Hematopoietic multipotent progenitor cell treated with erythropoietin and hydrocortisone succinate and interleukin-3 and kit ligand, for 15 days (in vitro differentiated cells): ENCODE measurements at places on chromosomes 7 and 10.

DNA sequence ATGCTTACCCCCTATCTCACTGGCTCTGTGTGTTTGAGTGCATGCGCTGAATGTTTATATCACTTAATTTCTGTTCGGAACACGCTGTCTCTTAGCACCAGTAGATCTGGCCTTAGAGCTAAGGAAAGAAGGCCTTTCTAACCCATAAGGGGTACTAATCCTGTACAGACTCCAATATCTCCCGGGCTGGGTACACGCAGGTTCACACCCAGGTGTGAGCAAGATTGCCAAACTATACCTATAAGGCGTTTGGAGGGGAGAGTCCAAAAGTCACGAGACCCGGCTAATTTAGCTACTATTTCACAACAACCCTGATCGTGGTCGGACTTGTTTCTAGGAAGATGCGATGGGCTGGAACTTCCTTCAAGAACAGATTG, 727 bp upstream of the PDSS1 start:
- DNase-seq: no peak

GRCh38 chr10:110547139-110547761, 20.2 kb upstream of the SMC3 start:
- DNase-seq: peak; percentile 77

DNA sequence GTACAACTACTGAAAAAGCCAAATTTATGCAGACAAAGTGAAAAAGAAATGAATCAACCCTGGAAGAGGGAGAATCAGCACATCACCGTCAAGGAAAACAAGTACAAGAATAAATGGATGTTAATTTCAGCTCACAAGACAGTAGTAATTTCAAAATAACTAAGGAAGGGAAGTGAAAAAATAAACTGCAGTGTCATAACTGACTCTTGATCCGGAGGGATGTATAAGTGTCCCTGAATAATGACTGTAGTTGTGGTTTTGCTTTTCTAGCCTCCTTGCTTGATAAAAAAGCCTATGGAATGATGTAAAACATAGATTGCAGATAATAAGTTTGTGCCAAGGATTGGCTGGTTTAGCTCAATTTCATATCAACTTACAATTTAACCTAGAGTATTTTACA, 721.1 kb upstream of the C7orf33 start:
- no peak for DNase-seq

DNA sequence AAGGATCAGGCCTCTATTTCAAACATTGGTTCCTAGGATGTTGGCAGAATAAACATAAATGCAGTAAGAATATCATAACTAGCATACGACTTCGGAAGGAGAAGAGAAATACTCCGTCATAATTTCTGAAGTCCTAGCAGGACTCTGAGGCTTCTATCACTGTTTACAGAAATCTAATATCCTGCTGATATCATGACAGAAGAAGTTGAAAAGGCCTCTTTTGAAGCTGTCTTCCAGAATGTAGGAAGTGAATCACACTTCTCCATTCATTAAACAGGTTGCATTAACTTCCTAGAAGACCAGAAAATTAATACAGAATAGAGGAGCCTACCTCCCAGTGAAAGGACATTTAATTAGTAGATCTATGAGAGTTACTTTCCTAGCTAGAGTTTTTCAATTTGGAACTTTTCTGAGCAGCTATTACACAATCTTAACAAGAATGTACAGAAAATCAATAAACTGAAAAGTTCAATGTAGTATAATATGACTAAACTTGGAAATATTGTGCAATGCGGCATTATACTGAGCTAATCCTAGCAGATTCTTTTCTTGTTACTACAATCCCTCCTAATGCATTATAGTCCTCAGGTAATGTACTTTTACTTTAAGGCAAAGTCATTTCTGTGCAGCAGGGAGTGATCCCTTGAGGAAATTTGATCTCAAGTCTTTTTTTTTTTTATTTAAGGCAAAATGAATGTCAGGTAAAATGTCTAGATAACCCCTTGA, 622.6 kb upstream of the CELF2 start:
- no peak for DNase-seq

DNA sequence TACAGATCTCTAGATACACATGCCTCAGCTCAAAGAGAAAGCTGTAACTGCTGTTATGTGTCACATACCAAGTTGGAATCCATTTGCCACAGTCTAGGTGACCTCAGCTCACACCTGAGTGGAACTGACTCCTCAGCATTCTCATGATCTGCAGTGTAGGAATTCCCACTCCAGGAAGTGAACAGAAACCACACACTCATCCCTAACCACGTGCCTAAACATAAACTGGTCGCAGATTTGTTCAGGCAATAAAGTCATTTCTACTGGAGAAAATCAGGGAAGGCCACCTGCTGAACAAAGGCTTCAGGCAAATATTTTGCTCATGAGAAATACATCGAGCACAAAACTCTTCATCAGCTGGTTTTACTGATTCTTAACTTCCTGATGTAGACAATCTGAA, 23.0 kb upstream of the ZMYND11 start:
- DNase-seq: no peak

GRCh38 chr7:100895956-100896731, 456 bp upstream of the ACHE start:
- DNase-seq: peak; percentile 73

DNA sequence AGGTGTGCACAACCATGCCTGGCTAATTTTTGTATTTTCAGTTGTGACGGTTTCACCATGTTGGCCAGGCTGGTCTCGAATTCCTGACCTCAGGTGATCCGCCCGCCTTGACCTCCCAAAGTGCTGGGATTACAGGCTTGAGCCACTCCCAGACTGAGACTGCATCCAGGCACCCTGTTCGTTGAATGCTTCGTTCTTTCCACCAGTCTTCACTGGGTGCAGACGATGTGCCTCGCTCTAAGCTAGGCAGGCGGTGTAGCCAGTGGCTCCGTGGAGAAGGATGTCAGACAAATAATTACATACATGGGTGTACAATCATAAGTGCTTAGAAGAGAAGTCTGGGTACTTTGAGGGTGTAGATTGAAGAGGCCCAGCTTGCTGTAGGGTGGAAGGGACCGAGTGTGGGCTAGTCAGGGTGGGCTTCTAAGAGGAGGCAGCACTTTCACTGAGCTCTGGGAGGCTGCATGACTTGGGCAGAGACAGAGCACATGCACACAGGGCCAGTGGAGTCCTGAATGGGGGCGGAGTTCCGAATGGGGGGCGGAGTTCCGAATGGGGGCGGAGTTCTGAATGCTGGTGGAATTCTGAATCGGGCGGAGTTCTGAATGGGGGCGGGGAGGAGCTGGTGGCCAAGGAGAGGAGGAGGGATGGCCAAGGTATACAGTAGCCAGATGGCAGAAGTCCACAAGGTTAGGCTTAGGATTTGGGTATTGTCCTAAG, 74.3 kb downstream of the COL26A1 start:
- no peak for DNase-seq

GRCh38 chr10:1736972-1737221, 428 bp downstream of the ADARB2 start:
- no peak for DNase-seq

DNA sequence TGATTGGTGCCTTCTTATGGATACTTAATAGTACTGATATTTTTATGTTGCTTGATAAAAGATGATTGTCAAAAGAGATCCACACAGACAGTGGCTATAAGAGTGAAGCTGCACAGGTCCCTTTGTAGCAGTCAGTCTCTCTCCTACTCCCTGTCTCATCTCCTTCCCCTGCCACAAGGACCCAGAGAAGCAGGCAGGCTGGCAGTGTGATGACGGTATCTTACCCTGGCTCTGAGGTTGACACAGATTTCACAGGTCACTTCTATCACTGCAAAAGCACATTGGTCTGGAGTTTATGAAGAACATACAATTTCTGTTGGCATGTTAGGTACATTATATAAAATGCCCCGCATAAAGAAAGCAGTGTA, 64.4 kb upstream of the AHR start:
- DNase-seq: no peak

GRCh38 chr7:26683277-26683676, 181.1 kb downstream of the SKAP2 start:
- no peak for DNase-seq

DNA sequence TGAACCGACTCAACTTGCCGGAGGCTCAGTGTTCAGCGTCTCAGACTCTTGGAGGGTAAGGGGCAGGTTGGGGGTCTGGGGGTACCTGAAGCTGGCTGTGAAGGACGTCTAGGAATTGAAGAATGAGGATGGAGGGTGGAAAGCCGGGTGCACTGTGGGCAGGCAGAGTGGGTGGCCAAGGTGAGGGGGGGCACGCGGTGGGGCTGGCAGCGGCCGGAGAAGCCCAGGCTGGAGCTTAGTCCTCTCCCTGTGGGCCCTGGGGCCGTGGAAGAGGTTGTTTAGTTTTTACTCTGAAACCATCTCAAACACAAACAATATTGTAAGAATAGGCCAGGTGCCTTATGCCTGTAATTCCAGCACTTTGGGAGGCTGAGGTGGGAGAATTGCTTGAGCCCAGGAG, 83.4 kb downstream of the UNCX start:
- DNase-seq: no peak

GRCh38 chr7:40965774-40966173, 737.1 kb downstream of the INHBA start:
- DNase-seq: no peak

DNA sequence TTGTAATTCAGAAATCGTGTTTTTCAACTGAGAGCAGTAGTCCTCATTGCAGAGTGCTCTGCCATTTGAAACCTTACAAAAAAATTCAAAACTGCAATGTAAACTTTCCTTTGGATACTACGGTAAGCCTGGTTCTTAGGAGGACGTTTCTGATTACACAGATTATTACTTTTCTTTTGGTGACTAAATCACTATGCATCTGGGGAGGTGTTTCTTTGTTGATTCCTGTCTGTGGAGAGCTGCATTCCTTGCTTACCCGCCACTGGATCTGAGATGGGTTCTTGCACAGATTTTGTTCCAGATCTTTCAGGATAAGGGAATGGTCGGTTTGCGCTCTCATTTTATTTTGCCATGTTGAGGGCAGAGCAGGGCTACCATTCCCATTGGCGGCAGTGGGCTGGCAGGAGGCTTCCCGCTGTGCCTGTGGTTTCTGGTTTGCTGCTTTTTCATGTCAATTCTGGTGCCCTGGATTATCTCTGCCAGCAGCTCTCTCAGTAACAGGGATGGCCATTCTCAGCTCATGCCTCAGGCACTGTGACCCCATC, 485.1 kb downstream of the GLRX3 start:
- DNase-seq: no peak

DNA sequence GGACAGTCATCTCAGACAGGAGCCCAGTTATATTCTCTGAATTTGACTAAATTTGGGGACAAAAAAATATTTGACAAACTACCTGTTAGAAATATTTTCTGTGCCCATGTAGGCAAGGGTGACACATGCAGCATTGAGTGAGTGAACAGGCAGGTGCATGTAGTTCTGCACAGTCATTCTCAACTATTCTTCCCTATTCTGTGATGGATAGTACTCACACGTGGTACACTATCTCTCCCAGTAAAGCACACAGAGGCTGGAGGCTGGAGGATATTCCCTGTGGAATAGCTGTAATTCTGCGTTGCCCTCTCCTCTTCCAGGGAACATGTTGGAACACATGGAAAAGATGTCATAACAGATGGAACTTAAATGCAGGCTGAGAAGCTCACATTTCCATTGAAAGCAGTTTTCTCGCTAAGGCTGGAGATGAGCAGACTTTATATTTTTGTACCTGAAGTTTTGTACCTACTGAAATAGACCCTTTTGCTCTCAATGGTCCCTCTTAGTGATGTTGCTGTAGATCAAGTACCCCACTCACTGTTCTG, 75.0 kb downstream of the GPR141 start:
- no peak for DNase-seq

DNA sequence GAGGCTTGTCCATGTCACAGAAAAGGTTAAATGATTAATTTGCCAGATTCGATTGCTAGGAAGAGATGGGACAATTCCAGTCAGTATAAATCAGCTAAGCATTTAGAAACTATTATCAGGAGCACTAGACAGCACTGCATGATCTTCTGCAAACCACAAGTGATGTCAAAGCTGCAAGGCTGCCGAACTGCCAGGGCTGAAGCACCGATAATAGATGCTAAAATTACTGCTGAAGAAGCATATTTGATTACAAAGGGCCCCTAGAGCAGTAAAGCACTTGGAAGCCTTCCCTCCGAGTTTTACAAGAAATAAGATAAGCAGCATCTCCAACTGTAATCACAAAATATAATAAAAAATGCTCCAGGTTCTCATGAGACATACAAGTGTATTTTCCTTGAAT, 40.6 kb downstream of the RNLS start:
- no peak for DNase-seq

DNA sequence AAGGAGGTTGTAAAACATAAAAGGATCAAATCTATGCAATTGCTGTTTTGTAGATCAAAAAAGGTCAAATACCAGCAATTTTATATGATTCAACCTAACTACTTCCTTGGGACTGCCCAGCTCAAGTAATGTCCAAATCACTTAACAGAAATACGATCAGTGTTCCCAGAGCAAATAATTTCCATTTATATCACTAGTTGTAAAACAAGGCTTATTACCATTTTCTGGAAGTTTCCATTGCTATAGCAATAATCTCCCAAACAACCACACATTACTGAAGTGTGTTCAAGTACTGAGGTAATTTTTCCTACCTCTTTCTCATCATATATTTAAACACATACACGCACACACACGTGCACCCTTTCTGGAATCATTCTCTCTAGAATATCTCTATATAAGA, 123.3 kb downstream of the NRCAM start:
- DNase-seq: no peak

DNA sequence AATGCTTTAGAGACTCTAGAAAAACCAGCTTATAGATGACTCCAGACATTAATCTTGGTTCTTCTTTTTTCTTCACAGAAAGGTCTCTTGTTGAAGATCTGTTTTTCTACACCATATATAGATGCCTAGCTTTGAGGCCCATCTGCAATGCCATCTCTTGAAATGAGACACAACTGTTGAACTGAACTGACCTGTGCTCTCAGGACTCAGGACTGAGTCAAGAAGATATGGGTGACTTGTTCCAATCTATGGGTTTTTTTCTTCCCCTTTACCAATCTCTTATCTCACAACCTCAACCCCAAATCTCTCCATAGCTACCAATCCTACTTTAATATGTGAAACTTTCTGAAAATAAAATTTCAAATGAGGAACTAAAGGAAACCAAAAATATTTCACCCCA, 194.7 kb downstream of the SNX13 start:
- no peak for DNase-seq

GRCh38 chr7:158372400-158373342, 215.0 kb downstream of the PTPRN2 start:
- DNase-seq: no peak

DNA sequence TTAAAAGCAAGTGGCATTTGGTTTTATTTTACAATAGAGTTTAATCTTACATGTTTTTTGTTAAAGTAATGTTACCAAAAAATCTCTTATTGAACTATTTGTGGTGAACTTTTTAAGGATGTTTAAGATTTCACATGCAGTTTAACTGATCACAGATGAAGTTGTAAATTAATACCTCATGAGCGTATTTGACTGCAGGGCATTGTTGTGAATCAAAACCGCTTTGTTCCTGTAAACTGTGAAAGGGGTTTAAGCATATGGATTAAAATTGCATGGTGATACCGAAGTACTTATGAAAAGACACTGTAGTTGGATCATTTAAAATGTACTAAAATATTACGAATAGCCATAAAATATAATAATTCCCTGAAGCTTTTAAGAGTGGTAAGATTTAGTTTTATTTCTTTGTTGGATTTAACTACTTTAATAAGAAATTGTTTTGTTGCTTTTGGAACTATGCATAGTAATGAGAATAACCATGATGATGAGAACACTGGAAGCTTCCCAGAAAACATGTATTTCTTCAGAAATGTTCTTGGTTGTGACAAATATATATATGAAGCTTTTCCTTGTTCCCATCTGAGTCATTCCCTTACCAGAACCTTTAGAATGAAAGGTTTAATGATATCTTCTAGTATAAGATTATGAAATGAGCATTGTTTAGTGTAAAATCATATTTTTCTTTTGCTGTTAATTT, 131.3 kb downstream of the ADK start:
- DNase-seq: no peak
